ENCODE measurements at places on chromosomes 12 and 14.

DNA sequence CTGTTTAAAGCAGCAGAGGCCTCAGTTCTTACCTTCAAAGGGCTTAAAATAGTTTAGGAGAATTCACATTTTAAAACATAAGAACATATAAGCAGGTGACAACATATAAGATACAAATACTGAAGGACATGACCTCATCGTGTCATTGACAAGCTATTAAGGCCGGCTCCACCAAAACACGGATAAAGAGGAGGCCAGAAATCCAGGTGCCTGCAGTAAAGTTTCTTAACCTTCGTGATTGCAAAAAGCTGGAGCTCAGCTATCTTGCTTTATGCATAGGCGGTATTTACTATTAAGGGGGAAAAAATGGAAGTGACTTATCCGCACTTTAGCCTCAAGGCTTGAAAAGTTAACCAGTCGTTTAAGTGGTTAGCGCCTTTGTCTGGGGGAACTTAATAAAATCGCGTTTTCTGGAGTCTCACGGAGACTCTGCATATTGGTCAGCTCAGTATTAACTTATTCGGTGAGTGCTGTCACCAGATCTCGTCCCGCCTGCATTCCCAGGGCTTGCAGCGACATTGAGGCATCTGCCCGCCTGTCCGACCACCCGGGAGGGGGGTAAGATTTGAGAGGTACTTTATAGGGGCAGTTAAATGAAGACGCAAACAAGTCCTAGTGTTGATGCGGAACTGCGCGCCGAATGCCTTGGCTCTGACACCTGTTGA lies 1.1 kb upstream of the SP1 start:
- no peak for DNase-seq

GRCh38 chr14:37591941-37592481 lies 3.0 kb downstream of the FOXA1 start:
- DNase-seq: no peak

GRCh38 chr14:52862632-52863333 lies 71.4 kb upstream of the GNPNAT1 start:
- DNase-seq: no peak

DNA sequence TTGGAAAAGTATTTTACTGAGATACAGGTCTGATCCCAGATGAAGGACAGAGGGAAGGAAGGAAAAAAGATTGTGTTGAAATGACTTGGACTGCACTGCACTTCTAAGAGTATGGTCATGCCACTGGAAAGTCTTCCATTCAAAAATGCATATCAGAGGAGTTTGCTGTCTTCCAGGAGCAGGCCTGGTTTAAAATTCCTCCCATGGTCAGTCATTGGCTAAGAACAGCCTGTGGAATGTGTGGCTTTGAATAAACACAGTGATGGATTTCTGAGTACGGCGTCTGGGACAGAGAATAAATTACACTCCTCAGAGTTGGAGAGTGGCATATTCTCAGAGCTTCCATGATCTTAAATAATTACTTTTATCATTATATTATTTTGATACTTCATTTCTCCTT lies 245.8 kb upstream of the PDZRN4 start:
- DNase-seq: no peak

DNA sequence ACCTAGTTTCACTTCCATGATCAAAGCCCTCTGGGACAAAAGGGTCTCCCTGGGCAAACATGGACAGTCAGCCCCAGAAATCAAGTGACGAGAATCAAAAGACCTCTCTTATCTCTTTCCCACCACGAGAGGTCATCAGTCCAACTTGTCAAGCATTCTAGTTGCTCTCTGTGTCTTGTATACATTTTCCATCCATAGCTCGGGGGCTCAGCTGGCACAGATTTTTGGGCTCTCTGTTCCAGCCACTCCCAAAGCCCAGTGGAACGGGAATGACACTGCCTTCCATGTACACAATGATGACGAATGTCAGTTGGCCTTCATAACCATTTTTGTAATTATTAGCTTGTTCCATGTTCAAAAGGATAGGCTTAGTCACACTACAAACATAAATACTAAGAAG lies 29.7 kb downstream of the NOS1 start:
- no peak for DNase-seq

- DNase-seq: no peak
Measured at GRCh38 chr12:49672301-49673217, 34.6 kb downstream of the FMNL3 start.

DNA sequence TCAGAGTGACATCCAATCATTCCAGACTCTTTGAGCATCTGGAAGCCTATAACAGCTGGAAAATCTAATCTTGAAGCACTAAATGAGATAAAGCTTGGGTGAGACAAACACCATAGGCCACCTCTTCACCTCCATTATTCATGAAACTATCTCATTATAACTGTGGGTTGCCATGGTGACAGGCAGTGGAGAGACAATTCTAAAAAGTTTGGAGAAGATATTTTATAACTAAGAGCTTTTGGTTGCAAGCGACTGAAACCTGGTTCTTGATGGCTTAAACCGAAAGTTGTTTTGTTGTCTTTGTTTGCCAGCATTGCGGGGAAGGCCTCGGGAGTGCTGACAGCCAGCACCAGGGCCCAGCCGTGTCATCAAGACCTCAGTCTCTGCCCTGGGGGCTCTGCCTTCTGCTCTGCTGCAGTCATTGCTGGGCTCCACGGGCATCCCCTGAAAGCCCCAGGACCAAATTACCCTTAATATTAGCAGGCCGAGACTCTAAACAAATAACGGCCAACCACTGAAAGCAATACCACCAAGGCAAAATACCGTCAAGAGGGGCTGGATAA lies 353.6 kb upstream of the SFSWAP start:
- DNase-seq: no peak

- DNase-seq: no peak
Measured at GRCh38 chr14:74934041-74934440, 11.0 kb upstream of the RPS6KL1 start.

DNA sequence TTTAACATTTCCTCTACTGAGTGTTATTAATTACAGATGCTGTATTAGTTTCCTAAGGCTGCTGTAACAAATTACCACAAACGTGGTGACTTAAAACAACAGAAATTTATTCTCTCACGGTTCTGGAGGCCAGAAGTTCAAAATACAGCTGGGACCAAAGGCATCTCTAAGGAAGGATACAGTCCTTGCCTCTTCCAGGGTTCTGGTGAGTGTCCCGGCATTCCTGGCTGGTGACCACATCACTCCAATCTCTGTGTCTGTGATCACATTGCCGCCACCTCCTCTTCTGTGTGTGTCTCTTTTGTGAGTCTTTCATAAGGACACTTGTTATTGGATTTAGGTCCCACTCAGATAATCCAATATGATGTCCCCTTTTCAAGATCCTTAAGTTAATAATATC lies 85.1 kb upstream of the CCDC198 start:
- no peak for DNase-seq

DNA sequence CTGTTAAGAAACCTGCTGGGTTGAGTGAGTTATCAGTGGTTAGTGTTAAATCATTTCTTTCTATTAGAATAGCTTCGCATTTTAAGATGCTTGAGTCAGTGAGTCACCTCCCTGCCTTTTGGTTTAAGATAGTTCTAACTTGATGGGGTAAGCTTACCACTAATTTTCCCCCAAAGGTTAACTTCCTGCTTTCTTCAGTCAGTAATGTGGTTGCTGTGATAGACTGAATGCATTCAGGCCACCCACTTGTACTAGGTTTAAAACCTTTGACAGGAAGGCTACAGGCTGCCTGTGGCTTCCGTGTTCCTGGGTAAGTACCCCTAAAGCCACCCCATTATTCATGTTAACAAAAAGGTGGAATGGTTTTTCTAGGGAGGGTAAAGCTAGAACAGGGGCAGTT lies 25.3 kb downstream of the CLEC2A start:
- DNase-seq: no peak

- no peak for DNase-seq
Measured at GRCh38 chr12:52839436-52840105, 5.5 kb upstream of the KRT79 start.

GRCh38 chr14:105890474-105891220 lies 364.3 kb downstream of the TMEM121 start:
- no peak for DNase-seq
